ENCODE measurements at places on chromosomes 3 and 15.

DNA sequence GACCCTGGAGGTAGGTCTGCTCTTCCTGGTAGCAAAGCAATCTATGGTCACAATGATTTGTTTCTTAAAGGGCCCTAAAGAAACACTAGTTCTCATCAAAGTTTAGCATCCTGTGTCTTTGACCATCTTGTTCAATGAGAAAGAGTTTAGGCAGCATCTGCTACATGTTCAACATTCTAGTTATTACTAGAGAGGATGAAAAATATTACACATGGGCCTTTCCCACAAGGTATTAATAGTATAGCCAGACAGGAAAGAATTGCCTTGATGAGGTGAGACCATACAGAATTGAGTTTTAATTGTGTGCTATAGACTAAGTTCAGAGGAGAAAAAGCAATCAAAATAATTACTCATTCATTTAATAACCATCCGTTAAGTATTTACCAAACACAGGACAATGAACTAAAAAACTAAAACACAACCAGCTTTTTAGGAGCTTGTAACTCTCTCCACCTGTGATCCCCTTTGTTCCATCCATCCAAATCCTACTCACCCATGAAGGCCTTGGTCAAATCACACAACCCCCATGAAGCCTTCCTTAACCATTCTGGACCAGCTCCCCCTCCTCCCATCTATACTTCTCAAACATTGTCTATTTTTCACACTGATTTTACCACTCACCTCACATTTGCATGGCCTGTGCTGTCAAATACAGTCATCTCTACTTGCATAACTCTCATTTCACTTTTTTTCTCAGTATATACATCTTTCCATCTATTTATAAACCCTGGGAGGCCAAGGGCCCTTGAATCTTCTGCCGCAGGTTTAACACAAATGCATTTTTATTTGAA, 122.9 kb downstream of the RORA start:
- DNase-seq = no peak

GRCh38 chr3:133933097-133934024, 37.7 kb upstream of the RAB6B start:
- DNase-seq = no peak

DNA sequence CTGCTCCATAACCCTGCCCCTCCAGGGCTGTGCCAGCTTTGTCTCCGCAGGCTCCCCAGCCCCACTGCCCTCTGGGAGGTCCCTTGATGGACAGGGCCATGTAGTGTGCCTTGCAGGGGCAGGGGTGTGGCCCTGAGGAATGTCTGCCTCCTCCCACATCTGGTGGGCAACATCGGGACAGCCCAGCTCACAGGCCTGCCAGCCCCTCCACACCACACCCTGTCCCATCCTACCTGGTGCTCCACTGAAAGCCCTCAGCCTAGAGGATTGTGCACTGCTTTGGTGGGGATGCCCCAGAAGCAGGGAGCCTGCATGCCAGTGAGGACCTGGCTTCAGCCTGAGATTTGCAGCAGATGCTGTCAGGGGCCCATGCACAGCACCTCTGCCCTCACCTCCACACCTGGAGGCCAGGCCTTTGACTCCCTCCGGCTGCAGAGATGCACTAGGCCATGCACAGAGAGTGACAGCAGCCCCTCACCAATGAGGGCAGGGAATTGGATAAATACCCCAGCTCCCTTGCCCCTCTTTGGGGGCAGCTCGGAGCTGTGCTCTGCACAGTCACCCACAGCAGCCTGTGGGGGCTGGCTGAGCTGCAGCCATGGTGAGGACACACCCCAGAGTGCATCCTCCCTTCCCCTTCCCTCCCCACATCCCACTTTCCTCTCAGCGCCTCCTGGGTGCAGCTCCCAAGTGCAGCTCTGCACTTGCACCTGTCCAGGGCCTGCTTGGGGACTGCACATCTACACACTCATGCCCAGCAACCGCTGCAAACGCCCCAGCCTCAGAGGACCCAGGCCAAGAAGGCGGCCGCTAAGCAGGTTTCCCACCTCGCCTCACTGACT, 2.7 kb downstream of the C3orf22 start:
- DNase-seq = peak; percentile 35

DNA sequence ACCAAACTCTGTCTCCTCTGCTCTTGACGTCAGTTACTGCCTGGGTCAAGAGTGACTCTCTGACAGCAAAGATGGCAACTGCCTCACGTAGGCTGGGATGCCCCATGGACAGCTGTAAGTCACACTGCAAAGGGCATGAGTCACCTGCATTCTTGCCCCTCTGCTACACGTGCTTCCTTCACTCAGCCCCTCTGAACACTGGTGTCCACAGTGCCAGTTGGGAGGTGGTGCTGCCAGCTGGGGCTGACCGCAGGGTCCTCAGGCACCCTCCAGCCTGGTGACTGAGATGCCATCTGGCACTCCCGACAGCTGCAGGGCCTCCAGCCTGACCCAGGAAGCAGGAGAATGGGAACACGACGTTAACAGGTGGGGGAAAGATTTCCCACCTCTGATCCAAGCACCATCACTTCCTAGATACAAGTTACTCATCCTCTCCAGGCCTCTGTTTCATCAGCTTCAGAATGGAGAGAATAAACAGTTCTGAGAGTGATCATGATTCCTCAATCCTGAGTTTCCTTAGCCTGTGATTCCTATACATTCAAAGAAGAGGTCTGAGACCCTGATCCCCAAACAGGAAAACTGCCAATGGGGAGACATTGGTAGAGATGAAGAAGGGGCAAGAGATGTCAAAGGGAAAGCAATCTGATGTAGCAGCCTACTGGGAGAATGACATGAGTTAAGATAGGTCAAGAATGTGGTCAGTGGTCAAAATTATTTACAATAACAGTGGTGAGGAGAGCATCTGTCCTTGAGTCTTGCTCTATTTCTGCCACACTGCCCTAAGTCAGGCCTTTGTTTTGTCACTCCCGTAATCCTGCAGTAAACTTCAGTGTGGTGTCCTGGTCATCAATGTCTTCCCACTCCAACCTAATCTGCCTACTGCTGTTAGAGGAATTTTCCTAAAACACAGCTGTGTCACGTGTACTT, 86.1 kb upstream of the BCL6 start:
- DNase-seq = no peak

GRCh38 chr3:155321418-155321817, 27.9 kb upstream of the STRIT1 start:
- DNase-seq = no peak

GRCh38 chr15:101126618-101127505, 125.0 kb downstream of the CHSY1 start:
- peak; percentile 72 for DNase-seq

DNA sequence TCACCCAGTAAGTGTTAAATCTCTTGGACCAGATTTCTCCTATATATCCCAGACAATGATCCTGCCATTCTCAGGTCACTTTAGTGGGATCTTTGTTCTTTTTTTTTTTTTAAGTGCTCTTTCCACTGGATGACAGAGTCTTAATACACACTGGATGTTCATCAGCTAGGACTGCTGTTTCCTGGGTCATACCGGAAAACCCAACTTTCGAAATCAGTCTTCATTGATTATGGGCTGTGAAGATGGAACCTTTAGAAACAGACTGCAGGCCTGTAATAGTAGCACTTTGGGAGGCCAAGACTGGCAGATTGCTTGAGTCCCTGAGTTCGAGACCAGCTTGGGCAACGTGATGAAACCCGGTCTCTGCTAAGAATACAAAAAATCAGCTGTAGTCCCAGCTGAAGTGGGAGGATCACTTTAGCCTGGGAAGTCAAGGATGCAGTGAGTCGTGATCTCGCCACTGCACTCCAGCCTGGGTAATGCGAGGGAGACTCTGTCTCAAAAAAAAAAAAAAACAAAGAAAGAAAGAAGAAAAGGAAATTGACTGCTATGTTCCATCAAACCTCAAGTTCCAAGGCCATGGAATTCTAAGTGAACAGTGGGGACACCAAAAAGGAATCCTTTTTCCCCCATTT, 2.3 kb downstream of the EOGT start:
- no peak for DNase-seq

DNA sequence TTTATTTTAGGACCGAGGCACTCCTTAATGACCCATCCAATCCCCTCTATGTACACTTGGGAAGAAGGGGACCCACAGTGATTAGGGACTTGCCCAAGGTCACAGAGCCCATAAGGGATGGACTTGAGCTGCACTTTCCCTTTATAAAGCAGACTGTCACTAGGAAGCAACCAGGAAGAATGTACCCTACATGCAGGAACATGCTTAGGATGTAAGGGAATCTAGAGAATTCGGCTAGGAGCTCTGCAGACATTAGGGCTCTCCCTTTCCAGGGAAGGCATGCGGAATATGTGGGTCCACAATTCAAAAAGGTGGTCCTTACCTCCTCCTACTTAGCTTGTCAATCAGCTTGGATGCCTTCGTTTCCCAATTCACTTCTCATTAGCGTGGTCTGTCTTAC, 78.7 kb downstream of the TMEM266 start:
- no peak for DNase-seq

DNA sequence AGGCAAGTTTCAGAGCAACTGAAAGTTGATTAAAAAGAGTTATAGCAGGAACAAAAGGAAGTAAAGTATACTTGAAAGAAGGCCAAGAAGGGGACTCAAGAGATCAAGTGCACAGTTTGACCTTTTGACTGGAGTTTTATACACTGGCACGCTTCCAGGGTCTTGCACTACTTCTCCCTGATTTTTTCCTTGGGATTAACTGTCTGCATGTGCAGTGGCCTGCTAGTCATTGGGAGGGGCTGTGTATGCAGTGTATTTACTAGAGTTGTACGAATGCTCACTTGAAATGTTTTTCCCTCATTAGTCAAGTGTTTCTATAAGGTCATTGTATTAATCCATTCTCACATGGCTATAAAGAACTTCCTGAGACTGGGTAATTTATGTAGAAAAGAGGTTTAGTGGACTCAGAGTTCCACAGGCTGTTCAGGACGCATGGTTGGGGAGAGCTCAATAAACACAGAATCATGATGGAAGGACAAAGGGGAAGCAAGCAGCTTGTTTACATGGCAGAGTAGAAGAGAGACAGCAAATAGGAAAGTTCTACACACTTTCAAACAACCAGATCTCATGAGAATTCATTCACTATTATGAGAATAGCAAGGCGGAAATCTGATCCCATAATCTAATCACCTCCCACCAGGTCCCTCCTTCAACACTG, 571.8 kb downstream of the ZPLD1 start:
- no peak for DNase-seq

DNA sequence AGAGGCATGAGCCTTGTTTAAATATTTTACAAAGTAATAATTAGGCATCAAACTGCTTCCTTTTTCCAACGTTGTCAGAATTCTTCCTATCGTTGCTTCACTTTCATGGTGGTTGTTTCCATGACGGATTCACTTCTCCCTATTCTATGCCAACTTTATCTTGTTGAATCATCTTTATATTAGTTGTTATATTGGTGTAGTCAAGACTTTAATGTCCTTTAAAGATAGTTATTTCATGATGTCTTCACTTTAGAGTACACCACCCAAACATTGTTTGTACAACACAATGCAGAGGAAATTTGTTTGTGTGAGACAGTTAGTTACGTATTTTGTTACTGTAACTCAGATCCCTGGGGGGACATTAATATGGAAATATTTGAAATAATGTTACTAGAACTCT, 61.9 kb downstream of the CRYBG3 start:
- DNase-seq = no peak

Data from right forelimb (tissue), 1 donor.